Activated CD8-positive, alpha-beta T cell treated with anti-CD3 and anti-CD28 coated beads for 36 hours (primary cell): ENCODE measurements at places on chromosomes 1 and 21. TPM values are rescaled to one million over a fixed set of nuclear protein-coding genes. Genes with fewer than 3 reads are reported as not detected.

GRCh38 chr1:60888126-60888525 lies 194.2 kb upstream of the NFIA start:
- DNase-seq = no peak

DNA sequence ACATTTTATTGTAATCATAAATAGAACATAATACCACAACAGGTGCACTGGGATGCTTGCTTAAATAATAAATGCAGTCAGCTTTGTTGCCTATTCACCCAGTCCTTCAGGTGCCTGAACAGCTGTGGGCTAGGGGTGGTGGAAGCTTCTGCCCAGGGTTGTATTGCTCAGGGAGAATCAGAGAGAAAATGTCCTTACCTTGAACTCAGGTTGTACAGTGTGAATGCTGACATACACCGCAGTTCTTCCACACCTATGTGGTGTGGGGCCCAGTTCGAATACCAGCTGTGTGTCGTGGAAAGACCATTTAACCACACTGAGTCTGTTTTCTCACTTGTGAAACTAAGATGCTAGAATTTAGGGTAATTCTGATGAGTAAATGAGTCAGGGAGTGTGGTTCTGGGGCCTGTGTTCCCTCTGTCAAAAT lies 115.7 kb upstream of the ATP1A1 start:
- DNase-seq = peak; percentile 74

The ST6GALNAC3 gene
- 2.7 TPM for total RNA-seq

- DNase-seq = peak; percentile 4
These were observed 328.4 kb downstream of the ZP4 start for GRCh38 chr1:237562242-237562823.

DNA sequence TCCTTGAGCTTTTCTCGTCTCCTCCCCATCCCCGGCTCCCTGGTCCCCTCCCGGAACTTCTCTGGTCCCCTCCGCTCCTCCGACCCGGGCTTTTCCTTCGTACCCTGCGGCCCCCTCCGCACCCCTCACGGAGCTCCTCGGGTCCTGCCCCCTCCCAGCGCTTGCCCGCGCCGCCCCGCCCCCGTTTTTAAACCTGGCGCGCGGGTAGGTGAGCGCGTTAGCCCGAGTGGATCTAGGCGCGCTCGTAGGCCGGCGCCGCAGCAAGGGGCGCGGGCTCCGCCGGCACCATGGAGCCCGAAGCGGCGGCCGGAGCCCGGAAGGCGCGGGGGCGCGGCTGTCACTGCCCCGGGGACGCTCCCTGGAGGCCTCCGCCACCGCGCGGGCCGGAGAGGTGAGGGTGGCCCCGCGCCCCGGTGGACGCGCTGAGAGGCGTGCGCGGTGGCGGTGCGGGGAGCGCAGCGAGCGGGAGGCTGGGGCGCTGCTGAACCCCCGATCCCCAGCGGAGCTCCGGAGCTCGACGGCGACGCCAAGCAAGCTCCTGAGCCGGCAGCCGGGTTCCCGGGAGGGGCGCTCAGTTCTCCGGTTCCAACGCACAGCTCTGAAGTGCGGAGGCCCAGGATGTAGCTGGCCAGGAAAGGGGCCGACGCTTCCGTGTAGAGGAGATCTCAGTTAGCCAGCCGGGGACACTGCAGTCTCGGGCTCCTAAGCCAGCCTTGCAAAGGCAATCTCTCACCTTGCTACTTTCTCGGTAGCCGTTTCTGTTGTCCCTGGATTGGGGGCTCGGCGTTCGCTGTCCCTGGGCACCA lies at the start of gene RIPPLY3:
RIPPLY3 (plus strand) TSS at position 217 of the 806 bp plus-strand sequence; CDS start at position 288, 71 bp downstream.
- peak; percentile 26 for DNase-seq

GRCh38 chr1:235015291-235015985 lies 113.2 kb downstream of the TOMM20 start:
- peak; percentile 85 for DNase-seq

The DSTYK gene
- 10.7 TPM for total RNA-seq

GRCh38 chr1:205241366-205242030 lies 13.8 kb downstream of the TMCC2 start:
- DNase-seq = no peak

- DNase-seq = no peak
These were observed 136.9 kb upstream of the SAMSN1 start for GRCh38 chr21:14683063-14683462.

The KIF17 gene
- not detected for total RNA-seq

GRCh38 chr1:85650645-85651044 lies 57.6 kb downstream of the ZNHIT6 start:
- no peak for DNase-seq

DNA sequence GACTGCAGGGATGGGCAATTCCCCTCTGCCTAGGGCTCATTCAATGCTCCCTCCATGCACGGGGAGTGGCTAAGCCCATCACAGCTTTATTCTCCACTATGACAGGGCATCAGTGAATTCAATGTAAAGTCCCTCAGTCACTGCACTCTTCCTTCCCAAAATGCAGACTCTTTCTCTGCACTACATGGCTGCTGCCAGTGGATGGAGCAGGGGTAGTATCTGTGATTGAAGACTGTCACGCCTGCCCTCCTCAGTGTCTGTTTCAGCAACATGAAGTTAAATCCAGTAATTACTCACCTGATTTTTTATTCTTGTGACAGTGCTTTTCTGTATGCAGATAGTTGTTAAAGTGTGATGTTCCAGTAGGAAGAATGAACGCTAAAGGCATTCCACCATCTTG lies 1323.2 kb downstream of the AMY1C start:
- DNase-seq = no peak

- peak; percentile 14 for DNase-seq
These were observed 13.4 kb upstream of the ALX3 start for GRCh38 chr1:110083866-110084226.

GRCh38 chr1:176820391-176821031 lies 344.0 kb downstream of the ASTN1 start:
- no peak for DNase-seq

DNA sequence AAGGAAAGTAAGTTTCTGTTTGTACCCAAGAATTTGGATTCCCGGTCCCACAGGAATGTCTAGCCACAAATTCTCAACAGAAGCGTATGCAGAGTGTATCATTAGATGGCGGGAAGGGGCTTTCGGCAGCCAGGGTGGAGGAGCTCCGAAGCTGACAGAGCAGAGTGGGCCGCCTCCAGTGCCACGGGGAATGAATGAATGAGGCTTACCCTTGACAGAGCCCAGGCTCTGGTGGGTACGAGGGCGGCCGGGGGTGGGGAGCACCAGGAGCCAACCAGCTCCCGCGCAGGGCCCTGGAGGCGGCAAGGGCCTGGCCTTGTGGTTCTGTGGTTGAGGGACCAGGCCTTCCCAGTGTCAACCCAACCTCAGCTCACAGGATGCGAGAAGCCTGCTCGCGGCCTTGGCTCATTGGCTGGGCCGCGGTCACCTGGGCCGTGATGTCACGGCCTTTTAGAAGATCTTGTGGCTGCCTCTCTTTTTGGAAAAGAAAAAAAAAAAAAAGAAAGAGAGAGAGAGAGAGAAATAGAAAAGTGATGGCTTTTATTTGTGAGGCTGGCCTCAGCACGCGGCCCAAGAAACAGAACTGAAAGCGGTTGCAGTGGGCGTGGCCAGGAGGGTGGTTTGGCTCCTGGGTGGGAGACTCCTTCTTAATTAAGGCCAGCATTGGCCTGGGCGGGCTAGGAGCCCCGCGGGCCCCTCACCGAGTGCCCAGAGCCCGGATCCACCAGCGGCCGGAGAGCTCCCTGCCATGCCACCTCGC lies 34.9 kb upstream of the RUNX3 start:
- peak; percentile 99 for DNase-seq

DNA sequence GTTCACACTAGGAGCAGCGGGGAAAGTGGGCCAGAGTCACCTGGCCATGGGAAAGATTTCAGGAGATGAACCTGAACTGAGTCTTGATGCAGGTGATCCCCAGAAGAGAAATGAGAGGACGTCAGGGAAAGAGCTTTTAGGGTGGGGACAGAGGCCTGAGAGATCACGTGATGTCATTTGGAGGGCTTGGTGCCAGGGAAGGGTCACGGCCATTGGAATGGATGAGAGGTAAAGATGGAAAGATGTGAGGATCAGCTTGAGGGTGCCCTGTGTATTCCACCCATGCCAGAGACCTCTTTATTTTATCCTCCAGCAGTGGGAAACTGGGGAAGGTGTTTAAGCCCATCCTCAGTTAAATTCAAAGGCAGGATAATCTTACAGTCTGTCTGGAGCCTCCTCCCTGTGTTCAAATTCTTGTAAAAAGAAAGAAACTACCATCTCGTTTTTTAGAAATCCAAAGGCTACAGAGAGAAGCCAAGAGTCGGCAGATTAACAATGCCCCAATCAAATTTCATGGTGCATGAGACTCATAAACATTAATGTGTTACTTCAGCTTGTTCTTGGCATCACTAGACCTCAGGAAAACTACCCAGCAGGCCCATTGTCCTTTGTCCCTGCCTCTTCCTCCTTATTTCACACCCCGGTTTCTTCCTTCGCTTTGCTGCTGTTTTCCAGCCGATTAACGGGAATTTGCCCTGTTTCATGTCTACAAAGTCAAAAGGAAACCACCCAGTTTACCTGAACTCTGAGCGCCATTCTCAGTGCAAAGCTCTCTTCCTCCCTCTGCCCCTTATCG lies 93.1 kb upstream of the LRRC8D start:
- no peak for DNase-seq

The LDLRAD1 gene
- not detected for total RNA-seq

DNA sequence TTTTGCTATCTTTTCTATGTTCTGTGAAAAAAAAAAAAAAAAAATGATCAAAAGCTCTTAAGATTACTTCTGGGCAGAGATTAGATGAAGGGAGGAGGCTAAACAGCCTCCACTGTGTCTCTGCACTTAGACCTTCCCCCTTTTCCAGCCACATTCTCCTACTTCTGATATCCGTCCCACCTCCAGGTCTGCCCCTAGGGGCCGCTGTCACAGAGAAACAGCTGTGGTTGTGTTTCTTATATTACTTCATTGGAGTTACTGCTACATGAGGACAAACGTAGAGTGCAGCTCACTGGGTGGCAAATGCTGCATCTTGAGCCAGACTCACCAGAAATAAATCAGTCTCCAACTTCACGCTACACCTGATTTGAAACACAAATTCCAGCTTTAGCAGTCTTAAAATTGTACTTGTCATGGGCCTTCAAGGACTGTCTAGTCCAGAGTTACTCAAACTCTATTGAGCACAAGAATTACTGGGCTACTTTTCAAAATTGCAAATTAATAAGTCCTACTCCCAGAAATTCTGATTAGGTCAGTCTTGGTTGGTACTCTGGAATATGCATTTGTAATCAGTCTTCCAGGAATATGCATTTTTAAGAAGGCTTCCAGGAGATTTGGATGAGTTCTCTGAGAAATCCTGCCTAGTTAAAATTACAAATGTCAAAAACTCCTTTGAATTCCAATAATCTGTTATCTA lies 125.2 kb upstream of the PTBP2 start:
- peak; percentile 35 for DNase-seq

DNA sequence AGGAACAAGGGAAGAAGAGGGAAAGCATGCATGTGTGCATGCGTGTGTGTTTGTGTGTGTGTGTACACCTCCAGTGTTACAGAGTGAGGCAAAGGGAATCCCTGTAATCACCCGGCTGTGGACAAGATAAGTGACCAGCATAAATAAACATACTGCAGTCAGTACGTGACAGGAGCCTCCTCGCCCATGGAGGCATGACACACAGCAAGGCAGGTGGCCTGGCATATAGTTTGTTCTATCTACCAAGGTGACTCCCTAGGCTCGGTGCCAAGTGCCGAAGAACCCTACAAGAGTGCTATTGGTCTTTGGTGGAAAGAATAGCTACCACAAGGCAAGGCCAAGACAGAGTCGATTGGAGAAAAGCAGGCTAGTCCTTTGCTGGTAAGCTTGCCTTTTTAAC lies 31.7 kb upstream of the HEATR1 start:
- no peak for DNase-seq

- no peak for DNase-seq
These were observed 20.7 kb downstream of the SH3BP5L start for GRCh38 chr1:248804771-248805681.

GRCh38 chr1:205109711-205110110 lies 12.1 kb downstream of the RBBP5 start:
- no peak for DNase-seq

DNA sequence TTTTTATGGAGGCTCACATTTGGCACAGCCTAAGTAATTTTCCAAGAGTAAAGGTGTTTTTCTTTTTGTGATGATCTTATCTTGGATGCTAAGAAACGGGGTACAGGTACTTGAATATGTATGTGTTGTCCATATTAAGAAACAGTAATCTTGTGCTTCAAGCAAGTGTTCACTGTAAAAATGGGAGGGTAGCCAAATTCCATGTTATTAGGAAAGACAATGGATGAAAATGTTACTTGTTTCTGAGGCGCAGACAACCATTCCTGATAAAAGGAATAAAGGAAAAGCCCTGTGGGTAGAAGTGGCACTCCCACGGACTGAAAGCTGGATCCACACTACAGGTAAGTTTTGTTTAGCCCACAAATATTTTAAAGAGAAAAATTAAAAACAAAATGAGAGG lies 15.6 kb downstream of the C21orf91 start:
- DNase-seq = no peak

DNA sequence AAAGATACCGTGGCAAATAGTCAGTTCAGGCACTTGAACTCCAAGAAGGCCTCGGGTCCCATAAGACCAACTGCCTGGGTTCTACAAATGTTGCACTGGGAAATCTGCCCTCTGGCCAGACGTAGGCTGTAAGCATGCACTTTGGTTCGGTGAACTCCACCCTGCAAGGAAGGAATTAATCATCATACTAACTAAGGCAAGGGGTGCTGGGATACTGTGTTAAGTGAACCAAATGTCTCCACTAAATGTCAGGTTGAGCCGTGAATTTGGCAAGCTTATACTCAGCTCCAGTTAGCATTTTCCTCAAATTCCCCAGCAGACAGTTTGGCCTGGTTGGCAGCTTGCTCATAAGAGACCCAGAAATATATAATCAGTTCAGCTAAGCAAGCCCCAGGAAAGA lies 385.9 kb downstream of the GPATCH2 start:
- DNase-seq = no peak

GRCh38 chr1:229993060-229993459 lies 74.0 kb upstream of the GALNT2 start:
- DNase-seq = peak; percentile 27

GRCh38 chr1:238223076-238223640 lies 332.4 kb upstream of the ZP4 start:
- DNase-seq = no peak

The PKP1 gene
- total RNA-seq = not detected

DNA sequence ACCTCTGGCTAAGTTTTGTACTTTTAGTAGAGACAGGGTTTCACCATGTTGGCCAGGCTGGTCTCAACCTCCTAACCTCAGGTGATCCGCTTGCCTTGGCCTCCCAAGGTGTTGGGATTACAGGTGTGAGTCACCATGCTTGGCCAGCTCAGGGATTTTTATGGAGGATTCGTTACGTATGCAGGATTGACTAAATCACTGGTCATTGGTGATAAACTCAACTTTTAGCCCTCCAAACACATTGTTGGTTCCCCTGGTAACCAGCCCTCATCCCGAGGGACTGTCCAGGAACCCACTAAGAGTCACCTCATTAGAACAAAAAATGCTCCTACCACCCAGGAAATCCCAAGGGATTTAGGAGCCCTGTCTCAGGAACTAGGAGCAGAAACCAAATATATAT lies 40.4 kb downstream of the ST3GAL3 start:
- DNase-seq = no peak

DNA sequence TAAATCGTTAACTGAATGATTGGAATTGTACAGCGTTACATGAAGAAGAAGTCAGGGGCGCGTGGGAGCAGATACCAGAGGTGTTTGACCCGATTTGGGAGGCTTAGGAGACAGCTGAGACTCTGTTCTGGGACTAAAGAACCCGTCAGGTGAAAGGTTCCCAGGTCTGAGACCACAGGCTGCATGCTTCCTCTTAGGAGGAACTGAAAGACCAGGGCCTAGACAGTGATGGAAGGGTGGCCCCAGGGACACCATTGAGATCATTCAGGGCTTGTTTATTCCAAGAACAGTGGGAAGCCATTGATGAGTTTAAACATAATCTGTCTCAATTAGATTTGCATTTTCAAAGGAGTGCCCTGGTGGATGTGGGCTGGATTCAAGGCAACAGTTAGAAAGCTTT lies 904 bp downstream of the KLF17 start:
- DNase-seq = no peak

The OR6N1 gene
- total RNA-seq = not detected
